ENCODE measurements at places on chromosomes 7 and 10.

DNA sequence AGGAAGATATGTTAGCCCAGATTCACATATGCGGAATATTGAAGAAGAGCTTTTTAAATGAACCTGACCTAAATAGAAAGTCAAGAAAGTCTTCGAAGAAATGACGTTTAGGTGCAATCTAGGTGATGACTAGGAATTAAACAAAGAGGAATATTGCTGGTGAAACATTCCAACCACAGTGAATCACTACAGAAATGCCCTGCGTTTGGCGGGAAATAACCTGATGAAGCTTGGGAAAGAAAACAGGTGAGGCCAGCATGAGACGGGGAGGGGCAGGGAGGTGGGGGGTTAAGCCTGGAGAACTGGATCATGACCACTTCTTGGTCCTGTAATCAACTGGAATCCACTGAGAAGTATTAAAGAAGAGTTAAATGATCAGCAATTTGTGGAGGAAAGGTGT is 299.4 kb upstream of the VSTM2A start:
- no peak for DNase-seq

GRCh38 chr7:158460665-158461064 is 127.0 kb downstream of the PTPRN2 start:
- DNase-seq: no peak

- DNase-seq: no peak
These were observed 409.9 kb upstream of the SHH start for GRCh38 chr7:156222151-156222550.

GRCh38 chr10:44986670-44987069 is 8.1 kb upstream of the DEPP1 start:
- no peak for DNase-seq

DNA sequence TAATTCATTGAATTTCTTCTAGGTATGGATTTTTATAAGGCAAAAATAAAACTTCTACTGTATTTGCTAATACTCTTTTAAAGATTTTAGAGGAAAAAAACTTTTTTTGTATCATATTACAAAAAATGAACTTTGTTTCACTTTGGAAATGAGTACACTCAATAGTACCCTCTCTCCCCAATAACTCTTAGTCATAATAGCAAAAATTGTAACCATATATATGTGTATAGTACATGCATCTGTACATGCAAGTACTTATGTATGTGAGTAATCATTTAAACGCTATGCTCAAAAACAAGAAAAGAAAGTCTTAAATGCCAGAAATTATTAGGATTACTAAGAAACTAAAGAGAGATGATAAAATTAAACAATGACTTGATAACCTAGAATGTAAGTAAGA is 95.9 kb upstream of the HGF start:
- DNase-seq: no peak

DNA sequence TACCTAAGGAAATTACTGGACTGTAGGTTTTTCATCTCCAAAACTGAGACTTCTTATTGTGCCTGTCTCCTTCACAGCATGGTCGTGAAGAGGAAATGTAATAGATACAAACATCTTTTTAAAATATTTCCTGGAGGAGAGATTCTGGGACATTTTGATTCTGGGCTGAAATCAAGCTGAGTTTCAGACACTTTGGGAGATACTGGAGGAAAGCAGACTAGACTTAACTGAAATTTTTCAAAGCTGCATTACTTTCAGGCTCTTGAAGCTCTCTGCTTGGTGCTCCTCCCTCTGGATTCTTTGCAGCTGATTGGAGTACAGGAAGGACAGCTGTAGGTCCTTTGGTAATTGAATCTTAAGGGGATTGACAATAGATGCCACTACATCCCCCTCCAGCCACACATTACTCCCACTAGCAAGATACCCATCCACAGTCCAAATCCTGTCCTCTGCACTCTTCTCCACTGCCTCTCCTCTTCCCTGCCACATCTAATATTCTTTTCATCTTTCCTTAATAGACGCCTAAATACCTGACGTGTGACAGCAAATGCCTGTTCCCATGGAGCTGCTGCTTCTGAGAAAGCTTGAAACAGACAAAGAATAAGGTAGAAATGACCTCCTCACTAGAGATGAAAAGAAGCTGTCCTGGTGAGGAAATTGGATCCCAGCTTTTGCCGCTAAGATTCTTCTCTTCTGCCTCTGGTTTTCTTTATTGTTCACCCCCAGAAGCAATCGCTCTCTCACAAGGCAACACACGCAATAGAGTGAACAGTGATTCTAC is 111.5 kb upstream of the PHYHIPL start:
- DNase-seq: no peak

DNA sequence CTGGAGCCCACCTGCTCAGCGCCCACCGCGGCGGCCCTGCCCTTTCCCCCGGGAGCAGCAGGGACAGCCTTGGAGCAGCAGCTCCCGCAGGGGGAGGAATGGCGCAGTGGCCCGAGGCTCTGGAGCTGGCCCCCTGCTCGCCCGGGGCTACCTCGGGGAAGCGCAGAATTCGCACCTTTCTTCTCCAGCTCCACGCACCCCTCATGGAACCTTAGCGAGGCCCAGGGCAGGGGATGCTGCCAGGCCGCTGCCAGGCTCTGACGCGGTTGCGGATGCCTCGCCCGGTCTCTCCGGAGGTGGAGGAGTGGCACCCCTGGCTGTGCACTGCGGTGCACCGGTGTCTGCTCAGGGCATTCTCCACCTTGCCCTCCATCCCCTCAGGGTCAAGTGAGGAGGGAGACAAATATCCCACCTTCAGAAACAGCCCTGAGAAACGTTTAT is 84.9 kb upstream of the MKI67 start:
- no peak for DNase-seq

GRCh38 chr7:49295146-49295545 is 370.8 kb downstream of the CDC14C start:
- no peak for DNase-seq

DNA sequence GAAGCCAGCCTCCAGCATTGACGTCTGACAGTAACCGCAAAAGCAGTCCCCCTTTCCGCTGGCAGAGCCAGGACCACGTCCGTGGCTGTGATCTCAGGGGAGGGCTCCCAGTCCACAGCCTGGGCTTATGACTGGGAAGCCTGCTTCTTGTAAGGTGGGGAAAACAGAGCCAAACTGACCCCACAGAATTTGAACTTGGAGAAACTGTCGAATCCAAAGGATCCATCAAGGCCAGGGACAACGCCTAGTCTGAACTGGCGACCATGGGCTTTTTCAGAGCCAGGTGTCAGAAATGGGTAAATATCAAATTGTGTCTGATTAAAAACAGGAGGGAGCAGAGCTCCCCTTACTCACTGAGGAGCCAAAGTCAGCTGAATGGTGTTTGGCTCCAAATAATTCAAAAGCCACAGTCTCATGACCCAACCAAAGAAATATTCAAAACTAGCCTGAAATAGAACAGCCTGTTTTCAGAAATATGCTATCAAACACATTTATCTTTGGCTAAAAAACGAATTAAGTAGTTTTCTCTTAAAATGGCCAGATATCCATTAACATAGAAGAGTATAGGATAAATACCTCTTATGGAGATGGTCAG is 751.4 kb upstream of the GALNT17 start:
- DNase-seq: no peak

DNA sequence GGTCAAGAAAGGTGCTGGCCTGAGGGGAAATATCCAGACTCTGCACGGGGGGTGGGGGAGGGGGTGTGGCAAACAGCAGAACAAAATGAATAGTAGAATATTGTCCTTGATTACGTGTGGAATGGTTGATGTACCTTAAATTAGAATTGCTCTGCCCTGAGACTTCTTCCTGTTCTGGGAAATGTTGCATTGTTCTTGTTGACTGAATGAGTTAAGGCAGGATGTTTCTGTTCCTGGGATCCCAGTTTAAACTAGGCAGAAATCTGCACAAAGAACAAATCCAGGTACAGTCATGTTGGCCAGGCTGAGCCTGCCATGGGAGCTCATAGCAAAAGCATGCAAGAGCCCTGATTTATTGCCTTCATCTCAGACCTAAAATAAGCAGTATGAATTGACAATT is 558.7 kb upstream of the VSTM2A start:
- no peak for DNase-seq

DNA sequence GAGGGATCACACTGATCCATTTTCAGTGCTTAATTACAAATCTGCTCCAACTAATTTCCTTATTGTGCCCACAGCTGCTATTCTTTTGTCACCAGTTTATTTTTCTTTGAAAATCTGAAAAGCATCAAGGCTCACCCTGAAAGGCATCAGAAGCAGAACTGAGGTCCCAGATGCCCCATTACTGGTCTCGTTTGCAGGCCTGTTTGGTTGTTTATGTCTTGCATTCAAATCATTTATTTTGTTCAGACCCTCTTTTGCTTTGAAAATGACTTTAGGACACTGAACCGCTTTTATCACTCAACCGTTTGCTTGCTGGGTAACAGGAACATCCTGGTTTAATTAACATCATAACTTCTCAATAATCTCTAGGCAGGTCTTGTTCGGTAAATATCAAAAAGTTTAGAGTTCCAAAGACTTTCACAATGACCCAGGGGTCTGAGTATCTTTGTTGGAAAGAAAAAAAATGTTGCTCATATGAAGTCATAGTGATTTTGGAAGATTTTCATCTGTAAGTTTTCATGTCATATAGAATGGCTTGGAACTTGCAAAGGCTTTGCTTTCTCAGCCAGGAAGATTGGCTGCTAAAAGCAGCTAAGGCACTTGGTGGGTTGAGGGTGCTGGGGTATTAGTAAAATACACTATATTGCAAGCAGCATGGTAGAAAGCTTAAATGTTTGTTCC is 398.3 kb upstream of the NPVF start:
- no peak for DNase-seq

- no peak for DNase-seq
These were observed 39.2 kb upstream of the PPP1R3C start for GRCh38 chr10:91672021-91672608.

GRCh38 chr10:33735464-33735923 is 401.0 kb upstream of the NRP1 start:
- DNase-seq: no peak

GRCh38 chr7:134046594-134047128 is 80.5 kb upstream of the LRGUK start:
- DNase-seq: no peak

DNA sequence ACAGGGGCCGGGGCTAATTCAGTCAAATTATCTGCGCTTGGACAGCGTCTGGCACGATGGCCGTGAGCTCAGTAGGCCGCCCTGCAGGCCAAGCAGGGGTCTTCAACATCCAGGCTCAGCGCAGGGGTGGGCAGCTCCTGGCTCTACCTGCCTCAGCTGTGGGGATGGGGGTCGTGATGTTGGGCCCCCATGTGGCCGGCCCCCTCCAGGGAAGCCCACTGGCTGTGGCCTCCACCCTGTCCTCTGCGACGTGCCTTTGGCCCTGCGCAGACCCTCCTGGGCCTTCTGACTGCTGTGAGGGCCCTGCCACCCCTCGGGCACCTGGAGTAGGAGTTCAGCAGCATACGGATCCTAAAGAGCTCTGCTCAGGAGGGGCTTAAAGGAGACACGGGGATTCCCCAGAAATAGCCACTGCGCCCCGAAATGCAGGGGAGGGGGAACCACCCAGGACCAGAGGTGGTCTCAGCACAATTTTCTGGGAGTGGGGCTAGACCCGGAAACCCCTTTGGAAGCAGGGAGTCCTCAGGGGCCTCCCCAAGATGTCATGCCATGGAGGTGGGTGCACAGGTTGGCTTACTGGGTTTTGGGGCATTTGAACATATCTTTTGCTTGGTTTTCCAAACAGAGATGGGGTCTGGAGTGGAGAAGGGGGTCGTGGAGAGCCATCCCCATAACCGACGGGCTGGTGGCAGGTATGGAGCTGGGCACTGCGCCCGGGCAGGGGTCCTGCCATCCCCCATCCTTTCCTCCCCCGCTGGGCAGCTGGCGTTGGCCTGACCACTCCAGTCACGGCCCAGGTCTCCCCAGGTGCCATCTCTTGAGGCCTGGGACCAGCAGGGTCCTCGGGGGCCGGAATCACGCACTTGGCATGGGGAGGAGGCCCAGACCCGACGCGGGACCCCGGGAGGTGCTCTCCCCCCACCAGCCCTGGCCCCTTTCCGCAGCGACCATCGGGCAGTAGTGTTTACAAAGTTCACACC is 4.0 kb upstream of the ADAP1 start:
- DNase-seq: no peak

- no peak for DNase-seq
These were observed 97.8 kb upstream of the PRPS1L1 start for GRCh38 chr7:18125476-18125875.

- no peak for DNase-seq
These were observed 8.6 kb downstream of the RAPGEF5 start for GRCh38 chr7:22348379-22348778.

GRCh38 chr7:101402081-101402779 is 39.6 kb downstream of the COL26A1 start:
- DNase-seq: no peak

GRCh38 chr10:54843085-54843646 is 42.1 kb upstream of the PCDH15 start:
- no peak for DNase-seq

DNA sequence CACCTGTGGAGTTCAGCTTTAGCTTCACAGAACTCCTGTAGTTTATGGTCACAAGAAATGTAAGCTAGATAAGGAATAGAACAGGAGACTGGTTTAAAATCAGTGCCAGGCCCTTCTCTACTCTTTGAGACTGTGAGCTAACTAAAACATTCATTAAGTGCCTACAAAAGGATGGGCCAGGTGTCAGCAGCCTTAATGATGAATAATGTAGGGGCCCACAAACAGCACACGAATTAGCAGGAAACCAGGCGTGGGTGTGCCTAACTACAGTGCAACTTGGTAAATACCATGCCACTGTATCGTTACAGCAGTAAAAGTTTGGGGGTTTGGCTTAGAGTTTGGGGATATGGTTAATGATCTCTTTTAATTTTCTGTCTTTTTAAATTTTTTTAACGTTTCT is 6.1 kb upstream of the ABLIM1 start:
- DNase-seq: no peak

GRCh38 chr7:101108330-101108857 is 18.5 kb upstream of the SERPINE1 start:
- DNase-seq: no peak

DNA sequence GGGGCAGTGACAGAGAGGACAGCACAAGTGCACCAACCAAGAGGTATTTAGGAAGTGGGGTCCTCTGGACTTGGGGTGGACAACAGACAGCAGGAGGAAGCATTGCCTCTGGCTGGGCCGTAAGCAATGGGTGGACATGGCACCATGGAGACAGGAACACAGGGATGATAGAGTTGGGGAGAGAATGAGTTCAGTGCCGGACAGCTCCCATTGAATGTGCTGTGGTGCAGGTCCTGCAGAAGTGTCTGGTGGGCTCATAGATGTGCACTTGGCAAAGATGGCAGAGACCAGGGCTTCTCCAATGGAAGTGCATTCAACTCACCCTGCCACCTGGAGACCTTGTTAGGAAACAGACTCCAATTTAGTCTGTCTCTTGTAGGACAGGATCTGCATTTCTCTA is 341.5 kb upstream of the ZMIZ1 start:
- no peak for DNase-seq

DNA sequence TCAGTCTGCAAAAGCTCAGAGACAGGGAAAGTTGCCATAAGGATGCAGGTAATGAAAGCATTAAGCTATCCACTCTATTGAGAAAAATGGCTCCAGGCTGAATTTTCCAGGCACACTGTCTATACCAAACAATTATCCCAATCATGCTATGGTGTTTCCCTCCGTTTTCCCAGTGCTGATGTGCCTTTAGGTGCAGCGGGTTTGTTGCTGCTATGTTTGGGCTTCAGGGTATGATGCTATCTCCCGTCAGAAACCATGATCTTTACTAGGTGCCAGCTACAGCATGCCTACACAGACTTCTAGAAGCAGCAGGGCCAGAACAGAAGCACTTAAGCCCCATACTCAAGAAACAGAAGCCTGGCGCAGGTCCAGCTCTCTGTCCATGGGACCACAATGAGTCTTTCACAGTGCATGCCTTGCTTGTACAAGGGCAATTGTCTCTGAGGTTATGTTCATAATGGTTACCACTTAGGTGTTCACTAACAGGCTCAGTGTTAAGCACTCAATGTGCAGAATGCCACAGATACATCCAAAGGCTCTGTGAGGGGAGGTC is 19.4 kb downstream of the STEAP1B start:
- DNase-seq: no peak
